ENCODE measurements at places on chromosomes 13 and 19.

DNA sequence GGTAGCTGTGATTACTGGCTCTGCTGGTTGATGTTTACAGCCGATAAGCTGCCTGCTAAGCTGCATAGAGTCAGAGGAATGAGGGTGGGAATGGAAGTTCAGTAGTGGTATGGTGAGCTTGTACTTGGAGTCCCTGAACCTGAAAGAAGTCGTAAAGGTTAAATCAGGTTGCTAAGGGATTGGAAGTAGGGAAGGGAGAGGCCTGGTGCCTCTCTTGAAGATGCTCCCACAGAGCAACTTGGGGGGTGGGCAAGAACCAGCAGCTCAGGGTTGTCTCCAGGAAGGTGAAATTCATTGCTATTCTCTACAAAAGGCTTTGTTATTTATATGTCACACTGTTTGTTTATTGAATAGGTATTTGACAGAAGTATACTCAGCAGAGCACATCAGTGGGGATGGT lies 73.8 kb upstream of the OLFM4 start:
- no peak for DNase-seq

DNA sequence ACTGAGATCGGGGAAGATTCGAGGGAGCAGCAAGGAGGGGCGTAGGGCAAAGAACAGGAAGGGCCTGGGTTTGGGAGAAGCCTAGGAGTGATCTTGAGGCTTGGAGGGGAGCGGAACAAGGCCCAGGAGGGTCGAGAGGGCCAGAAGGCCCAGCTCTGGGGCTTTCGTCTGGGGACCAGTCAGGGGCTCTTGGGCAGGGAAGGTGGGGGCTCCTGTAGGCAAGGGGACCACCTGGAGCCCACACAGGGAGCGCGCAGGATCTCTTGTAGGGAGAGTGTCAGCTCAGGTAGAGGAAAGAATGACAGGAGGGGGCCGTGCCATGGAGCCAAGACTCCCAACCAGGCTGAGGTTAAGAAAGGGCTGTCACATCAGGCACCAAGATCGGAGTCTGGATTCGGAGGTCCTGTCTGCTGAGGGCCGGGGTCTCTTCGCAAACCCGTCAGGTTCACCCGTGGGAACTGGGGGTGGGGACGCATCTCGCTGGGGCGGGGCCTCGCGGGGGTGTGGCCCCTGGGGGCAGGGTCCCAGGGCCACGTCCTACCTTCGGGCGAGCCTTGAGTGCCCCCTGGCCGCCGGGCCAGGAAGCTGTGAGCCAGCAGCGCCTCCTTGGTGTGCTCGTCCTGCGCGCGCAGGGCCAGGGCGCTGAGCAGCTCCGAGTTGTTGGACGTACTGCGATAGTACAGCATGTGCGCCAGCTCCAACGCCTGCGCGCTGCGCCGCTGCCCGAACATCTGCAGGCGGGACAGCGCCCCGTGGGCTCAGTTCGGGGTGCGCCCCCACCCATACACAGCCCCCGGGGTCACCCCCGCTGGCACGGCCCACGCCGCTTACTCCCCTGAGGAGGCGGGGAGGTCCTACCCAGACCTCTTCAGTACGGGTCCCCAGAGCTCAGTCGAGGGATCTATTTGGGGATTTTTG lies 8.4 kb downstream of the EMP3 start:
- DNase-seq: peak; percentile 91

DNA sequence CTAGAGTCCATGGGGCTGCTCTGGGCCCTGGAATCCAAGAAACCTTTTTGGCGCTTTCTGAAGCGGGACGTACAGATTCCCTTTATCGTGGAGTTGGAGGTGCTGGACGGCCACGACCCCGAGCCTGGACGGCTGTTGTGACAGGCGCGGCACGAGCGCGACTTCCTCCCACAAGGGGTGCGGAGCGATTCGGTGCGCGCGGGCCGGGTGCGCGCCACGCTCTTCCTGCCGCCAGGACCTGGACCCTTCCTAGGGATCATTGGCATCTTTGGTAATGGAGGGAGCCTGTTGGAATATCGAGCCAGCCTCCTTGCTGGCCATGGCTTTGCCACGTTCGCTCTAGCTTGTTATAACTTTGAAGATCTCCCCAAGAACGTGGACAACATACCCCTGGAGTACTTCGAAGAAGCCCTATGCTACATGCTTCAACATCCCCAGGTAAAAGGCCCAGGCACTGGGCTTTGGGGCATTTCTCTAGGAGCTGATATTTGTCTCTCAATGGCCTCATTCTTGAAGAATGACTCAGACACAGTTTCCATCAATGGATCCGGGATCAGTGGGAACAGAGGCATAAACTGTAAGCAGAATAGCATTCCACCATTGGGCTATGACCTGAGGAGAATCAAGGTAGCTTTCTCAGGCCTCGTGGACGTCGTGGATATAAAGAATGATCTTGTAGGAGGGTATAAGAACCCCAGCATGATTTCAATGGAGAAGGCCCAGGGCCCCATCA lies 3.5 kb upstream of the ZFP82 start:
- no peak for DNase-seq

DNA sequence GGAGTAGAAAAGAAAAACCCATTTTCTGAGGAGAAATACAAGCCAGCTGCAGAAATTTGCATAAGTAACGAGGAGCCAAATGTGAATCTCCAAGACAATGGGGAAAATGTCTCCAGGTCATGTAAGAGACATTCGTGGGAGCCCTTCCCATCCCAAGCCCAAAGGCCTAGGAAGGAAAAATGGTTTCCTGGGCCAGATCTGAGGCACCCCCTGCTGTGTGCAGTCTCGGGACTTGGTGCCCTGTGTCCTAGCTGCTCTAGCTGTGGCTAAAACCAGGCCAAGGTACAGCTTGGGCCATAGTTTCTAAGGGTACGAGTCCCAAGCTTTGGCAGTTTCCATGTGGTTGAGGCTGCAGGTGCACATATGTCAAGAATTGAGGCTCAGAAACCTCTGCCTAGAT lies 444.9 kb downstream of the PCDH20 start:
- no peak for DNase-seq

- no peak for DNase-seq
Observed at GRCh38 chr19:28840891-28841290, 372.1 kb downstream of the UQCRFS1 start.

GRCh38 chr19:1909761-1910080 lies 4.5 kb downstream of the ADAT3 start:
- DNase-seq: no peak

DNA sequence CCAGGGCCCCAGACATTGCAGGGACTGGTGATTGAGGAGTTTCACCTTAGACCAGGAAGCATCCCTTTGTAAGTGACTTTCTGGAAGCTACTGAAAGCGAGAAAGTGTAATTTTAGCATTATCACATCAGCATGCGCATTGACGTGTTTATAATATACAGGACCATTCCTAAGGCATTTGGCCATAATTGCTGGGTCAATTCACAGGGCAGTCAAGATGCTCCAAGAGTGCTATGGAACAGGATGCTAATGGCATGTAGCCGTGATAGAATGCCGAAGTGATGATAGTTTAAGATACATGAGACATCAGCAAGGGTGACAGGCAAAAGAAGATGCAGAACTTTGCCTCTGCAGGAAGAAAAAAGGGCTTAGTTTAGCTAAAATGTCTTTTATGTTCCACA lies 347.6 kb upstream of the NBEA start:
- DNase-seq: no peak

GRCh38 chr13:112769615-112770014 lies 79.8 kb downstream of the ATP11A start:
- no peak for DNase-seq

DNA sequence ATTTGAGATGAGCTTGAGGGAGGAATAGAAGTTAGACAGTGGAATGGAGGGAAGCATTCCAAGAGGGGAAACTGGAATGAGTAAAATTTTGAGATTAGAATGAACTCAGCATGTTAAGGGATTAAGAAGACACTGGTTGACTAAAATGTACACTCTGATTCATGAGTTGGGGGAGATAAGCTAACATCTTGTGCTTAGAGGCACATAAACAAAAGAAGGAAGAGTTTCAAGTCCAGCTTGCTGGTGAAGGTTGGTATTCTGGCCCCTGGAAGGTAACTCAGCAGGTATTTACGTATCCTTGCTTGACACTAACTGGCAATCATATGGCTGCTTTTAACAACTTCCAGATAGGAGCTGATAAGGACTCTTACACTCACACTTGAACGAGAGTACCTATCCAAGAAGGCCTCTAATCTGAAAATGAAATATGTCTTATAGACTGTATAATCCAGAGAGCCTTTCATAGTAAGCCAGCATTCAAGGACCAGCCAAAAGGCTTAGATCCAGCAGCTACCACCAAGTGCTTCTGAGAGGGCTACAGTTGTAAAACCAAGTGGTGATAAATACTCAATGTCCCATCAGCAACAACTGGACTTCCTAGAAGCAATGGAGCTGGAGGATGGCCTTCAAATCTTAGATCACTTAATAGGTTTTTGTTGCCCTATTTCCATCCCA lies 149.7 kb upstream of the SERP2 start:
- DNase-seq: no peak

- DNase-seq: no peak
Observed at GRCh38 chr19:1373534-1374249, 10.0 kb upstream of the NDUFS7 start.

- DNase-seq: no peak
Observed at GRCh38 chr13:29920025-29920643, 69.7 kb upstream of the UBL3 start.

- no peak for DNase-seq
Observed at GRCh38 chr13:40895227-40896184, 106.1 kb downstream of the SLC25A15 start.

DNA sequence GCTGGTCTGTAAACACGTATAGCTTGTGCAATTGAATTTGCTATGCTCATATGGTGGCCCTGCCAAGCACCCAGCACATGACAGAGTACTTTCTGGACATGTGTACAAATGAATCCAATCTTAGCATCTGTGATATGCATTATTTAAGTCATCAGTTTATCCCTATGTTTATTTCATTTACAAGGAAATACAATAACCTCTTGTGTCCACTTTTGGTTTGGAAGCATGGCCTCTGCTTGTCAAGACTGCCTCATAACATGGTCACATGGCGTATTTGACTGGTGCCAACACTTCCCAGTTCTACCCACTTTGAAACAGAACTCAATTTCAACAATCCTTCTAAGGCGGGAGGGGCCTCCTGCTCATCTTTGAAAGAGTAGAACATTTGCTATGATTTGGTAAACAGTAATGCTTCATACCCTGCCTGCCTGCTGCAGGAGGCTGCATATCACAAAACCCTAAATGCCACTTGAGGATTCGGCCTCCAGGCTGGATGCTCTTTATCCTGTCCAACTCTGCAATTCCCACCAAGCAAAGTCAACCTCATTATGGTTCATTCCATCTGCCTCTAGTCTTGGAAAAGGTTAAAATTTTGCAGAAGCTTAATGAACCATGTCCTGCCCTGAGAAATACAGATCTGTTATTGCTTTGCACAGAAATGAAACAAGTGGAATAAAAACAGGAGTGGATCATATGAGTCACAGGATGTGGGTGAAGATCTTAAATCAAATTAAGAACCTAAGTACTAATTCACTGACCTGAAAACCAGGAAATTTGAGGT lies 151.3 kb downstream of the CYSLTR2 start:
- no peak for DNase-seq
